Type B pancreatic cell (in vitro differentiated cells): ENCODE measurements at places on chromosomes 7 and 10. TPM values are rescaled to one million over a fixed set of nuclear protein-coding genes. Genes with fewer than 3 reads are reported as not detected.

- DNase-seq = no peak
- peaks cover 32% of the 10 kb centered on the region for H3K27me3 ChIP-seq
- H3K4me3 ChIP-seq = no peak overlapping the region
Observed at GRCh38 chr7:146656988-146657387, 540.4 kb downstream of the CNTNAP2 start.

Gene ACTL6B
- 1.8 and 2.4 TPM in 2 replicates for total RNA-seq

Gene PPIA
- 1,428 and 1,469 TPM in 2 replicates for total RNA-seq

Gene SPDYE11
- total RNA-seq = not detected in 2 replicates
